ENCODE measurements at places on chromosomes 13 and 19. TPM values are rescaled to one million over a fixed set of nuclear protein-coding genes. Genes with fewer than 3 reads are reported as not detected.

Gene NOVA2
- 3.8 TPM for total RNA-seq

Gene SIGLECL1
- total RNA-seq = not detected

- DNase-seq = no peak
Measured at GRCh38 chr19:55694656-55695491, 19.8 kb downstream of the EPN1 start.

DNA sequence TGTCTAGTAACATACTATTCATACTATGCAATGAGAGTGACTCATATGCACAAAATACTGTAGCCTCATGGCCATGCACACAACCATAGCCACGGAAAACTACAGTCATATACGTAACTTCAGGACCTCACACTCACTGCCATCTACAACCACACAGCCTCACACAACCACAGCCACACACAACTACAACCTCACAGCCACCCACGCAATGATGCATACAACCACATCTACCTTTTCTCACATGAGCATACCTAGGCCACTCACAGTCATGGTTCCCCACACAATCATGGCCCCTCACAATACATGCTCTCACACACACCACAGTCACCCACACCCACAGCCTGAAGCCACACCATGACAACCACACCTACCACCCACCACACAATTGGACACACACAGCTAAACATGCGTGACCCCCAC lies 8.7 kb upstream of the TNFSF14 start:
- no peak for DNase-seq

DNA sequence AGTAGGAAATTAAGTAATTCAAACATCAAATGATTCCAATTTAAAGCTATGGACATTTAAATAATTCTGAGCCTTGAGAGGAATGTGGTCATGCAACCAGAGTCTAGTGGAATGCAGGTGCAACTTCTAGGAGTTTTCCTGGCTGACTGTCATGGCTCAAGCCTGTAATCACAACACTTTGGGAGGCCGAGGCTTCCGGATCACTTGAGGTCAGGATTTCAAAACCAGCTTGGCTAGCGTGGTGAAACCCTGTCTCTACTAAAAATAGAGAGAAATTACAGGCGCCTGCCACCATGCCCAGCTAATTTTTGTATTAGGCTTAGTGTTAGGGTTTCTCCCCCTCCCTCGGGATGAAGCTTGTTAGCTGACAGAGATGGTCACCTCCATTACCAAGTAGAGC lies 6.4 kb downstream of the ZNF808 start:
- DNase-seq = no peak

- DNase-seq = no peak
Measured at GRCh38 chr13:95073747-95074311, 227.4 kb downstream of the ABCC4 start.

GRCh38 chr19:31470229-31470939 lies 121.1 kb upstream of the TSHZ3 start:
- DNase-seq = no peak

GRCh38 chr13:63631006-63631405 lies 2215.4 kb upstream of the PCDH20 start:
- no peak for DNase-seq

GRCh38 chr13:109287553-109287952 lies 498.8 kb downstream of the IRS2 start:
- no peak for DNase-seq

GRCh38 chr13:71474936-71475335 lies 392.1 kb downstream of the DACH1 start:
- DNase-seq = no peak
